ENCODE measurements at places on chromosomes 5 and 9.

GRCh38 chr9:107367727-107368502 lies 84.8 kb downstream of the RAD23B start:
- no peak for DNase-seq

DNA sequence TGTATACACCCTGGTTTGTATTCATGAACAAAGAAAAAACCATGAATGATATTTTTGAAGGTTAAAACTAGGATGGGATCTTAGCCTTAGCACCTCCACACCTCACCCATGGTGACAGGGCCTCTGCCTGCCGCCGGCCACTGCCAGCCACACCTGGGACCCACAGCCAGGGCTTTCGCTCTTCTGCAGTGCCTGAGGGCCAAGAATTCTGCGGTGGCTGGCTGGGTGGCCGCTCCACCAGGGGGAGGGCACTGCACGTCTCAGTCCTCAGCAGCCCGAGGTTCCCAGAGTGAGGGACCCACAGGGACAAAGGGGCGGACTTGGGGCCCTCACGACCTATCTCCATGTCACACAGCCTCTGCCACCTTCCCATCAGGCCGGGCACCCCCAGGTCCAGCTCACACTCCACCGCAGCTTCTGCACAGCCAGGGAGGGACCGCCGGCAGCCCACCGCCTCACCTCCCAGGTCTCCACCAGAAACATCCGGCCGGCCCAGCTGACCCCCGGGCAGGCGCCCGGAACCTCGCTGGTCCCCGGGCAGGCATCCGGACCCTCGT lies 6.9 kb downstream of the EXD3 start:
- DNase-seq, result no peak

GRCh38 chr5:32108167-32108566 lies 66.0 kb downstream of the GOLPH3 start:
- no peak for DNase-seq

DNA sequence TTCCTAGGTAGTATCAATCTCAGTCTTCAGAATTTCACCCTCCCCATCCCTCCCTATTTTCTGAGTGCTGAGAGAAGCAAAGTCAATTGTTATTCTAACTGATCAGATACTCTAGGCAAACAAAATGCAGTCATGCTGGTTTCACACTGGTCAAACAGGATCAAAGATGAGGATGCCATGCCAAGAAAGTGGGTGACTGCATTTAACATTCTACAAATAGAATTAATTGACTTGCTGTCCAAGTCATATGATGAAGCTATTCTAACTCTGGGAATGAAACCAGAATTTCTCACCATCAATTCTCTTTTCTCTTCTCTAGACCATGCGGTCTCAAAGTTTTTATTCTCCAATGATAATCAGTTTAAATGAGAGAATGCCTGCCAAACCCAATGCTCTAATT lies 112.5 kb downstream of the CTNND2 start:
- DNase-seq, result no peak

DNA sequence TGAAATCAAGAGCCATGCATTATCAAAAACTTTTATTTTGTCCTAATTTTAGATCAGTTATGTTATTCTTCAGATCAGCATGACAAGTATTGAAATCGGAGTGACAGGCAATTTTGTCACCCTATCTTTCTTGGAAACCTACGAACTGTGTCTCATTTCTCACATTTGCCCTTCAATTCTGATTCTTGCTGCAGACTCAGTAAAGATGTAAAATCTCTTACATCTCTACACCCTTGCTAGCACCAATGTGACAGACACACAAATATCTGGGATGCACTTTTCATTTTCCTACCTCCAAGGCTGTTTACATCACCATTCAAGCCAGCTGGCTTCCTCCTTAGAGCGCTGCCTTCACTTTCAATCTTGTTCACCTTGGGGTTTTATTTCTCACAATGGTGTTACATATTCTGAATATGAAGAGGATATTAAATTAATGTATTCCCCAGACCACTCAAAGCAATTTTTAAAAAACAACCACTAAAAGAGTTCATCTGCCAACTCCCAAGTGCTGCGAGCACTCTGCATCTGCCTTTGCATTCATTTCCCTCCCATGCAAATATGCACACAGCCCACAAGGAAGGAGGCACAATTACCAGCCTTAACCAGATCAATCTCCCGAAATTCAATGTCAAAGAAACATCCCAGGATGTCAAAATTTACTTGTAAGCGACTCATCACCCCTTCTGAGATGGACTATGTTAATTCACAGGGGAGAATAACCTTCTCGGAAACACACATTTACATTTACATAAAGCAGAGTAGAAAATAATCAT lies 164.3 kb downstream of the ENC1 start:
- no peak for DNase-seq

GRCh38 chr9:121774715-121775613 lies 123.5 kb downstream of the DAB2IP start:
- DNase-seq, result no peak

GRCh38 chr9:118366228-118366627 lies 662.0 kb downstream of the TLR4 start:
- DNase-seq, result no peak

DNA sequence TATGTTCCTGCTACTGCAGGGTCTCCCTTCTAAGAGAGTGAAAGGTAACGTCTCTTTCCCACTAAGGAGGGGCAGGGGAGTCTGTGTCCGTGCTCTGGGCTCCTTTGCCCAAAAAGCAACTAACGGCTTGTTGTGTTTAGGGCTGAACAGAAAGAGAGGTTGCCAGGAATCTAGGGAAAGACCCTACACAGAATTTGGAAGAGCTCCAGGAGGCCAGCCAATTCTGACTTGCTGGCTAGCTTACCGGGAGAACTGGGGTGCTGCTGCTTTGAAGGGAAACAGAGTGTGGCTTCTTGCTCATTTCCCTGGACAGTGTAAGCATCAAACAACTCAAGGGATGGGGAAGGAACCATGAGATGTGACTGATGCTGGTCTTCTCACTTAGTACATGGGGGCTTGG lies 176.1 kb downstream of the GADD45G start:
- no peak for DNase-seq

GRCh38 chr5:175377816-175378215 lies 66.2 kb downstream of the DRD1 start:
- DNase-seq, result no peak

- DNase-seq, result no peak
Measured at GRCh38 chr9:3528451-3528850, 2.6 kb upstream of the RFX3 start.

GRCh38 chr9:109354190-109354589 lies 33.3 kb upstream of the EPB41L4B start:
- DNase-seq, result no peak

GRCh38 chr9:131688377-131688776 lies 51.5 kb downstream of the RAPGEF1 start:
- DNase-seq, result no peak

GRCh38 chr5:95075111-95075510 lies 209.8 kb downstream of the MCTP1 start:
- no peak for DNase-seq

- no peak for DNase-seq
Measured at GRCh38 chr5:122424132-122424531, 112.1 kb downstream of the SNCAIP start.

Measured in NCI-H1930 (cell line).